ENCODE measurements at places on chromosomes 7 and 10.

DNA sequence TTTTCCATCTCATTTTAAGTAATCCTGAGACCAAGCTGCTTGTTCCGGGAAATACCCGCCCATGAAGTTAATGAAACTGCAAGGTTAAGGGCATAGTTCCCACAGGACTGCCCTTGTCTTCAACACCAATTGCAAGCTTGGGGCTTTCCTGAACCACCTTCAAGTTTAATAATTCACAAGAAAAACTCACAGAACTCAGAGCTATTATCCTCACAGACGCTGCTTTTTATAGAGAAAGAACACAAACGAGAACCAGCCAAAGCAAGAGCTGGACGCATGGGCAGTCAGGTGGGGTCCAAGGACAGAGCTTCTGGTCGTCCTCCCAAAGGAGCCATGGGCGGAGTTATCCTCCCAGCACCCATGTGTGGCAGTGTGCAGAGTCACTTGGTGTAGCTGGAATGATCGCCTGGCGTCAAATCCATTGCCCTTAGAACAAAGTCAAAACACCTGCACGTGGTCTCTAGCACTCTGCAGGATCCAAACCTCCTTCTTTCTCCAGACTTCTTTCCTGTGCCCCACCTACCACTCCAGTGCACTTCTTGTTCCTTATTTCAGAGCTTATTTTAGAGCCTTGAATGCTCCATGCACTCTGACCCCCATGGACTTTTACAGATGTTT, 56.7 kb downstream of the SNX10 start:
- DNase-seq, result no peak

DNA sequence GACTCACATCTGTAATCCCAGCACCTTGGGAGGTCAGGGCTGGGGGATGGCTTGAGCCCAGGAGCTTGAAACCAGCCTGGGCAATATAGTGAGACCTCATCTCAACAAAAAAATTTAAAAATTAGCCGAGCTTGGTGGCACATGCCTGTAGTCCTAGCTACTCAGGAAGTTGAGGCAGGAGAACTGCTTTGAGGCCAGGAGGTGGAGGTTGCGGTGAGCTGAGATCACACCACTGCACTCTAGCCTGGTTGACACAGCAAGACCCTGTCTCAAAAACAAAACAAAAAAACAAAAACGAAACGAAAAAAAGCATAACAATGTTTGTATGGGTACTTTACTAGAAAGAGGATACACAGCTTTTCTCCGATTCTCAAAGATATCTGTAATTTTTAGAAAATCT, 31.8 kb downstream of the WNT16 start:
- DNase-seq, result no peak

DNA sequence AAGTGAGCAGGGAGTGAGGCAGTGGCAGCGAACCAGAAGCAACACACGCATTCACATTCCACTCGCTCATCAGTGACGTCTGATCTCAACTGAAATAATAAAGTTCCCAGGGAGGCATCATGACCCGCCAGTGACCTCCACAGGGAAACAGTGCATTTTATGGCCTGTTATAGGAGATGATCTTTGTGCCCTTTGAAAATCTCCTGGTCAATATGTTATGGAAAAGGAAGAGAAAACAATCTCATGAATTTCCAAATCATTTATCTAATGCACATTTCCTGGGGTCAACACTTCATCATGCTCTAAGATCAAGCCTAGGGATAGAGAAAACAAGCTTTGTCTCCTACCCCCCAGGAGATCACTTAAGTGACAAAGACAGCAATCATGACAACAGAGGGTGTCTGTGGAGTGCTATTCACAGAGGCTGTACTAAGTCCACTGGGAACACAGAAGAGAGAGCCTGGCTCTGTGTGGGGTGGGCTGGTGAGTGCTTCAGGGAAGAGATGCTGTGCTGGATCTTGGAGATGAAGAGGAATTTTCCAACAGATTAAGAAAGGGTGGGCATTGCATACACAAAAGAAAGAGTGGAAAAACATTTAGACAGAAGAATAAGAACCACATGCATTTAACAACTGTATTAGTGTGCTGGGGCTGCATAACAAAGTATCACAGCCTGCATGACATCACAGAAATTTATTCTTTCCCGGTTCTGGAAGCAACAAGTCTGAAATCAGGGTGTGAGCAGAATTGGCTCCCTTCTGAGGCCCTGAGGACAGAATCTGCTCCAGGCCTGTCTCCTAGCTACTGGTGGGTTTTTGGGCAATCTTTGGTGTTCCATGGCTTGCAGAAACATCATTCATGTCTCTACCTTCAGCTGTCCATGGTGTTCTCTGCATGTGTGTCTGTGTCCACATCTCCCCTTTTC, 613.9 kb upstream of the IGFBP3 start:
- DNase-seq, result no peak

GRCh38 chr7:133530682-133531081, 277.8 kb downstream of the EXOC4 start:
- no peak for DNase-seq

DNA sequence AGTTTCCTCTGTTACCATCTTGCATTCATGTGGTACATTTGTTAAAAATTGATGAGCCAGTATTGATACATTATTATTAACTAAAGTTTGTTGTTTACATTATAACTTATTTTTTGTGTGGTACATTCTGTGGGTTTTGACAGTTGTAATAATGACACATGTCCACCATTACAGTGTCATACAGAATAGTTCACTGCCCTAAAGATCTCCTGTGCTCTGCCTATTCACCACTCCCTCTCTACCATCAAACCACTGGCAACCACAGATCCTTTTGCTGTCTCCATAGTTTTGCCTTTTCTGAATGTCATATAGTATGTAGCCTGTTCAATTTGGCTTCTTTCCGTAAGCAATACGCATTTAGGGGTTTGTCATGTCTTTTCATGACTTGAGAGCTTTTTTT, 156.9 kb downstream of the PHF14 start:
- DNase-seq, result no peak

DNA sequence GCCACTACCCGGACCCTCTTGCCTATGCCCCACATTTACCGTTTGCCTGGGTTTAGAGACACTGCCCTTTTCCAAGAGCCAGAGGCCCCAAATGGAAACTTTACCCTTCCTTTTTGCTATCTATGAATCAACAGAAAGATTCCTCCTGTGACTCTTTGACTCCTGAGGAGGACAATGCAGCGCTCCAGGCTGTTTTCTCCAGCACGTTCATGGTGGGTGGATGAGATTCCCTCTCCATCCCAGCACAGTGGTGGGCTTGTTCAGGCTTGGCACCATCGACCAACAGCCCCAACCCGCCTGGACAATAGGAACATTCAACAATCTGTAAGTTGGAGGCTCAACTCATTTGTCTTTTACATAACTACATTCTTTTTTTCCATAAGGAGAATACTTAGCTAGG, 55.9 kb downstream of the DLD start:
- no peak for DNase-seq

DNA sequence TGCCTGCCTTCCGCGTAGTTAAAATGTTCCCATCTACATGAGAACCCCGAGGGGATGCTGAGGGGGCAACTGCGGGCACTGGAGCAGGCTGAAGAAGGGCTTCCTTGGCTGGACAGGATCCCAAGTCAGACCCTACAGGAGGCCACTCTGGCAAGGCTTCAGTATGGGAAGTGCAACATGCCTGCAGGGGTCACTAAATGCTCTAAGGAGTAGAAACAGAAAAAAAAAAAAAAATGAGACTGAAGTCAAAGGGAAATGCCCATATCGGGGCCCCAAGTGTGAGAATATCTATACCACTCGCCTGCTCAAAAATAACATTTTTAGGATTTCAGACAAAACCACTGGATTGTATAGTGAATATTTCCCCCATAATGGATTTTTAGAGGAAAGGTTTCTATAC, 33.5 kb downstream of the FAM204A start:
- no peak for DNase-seq

GRCh38 chr10:102476466-102477141, 25.3 kb upstream of the C10orf95 start:
- DNase-seq, result no peak

DNA sequence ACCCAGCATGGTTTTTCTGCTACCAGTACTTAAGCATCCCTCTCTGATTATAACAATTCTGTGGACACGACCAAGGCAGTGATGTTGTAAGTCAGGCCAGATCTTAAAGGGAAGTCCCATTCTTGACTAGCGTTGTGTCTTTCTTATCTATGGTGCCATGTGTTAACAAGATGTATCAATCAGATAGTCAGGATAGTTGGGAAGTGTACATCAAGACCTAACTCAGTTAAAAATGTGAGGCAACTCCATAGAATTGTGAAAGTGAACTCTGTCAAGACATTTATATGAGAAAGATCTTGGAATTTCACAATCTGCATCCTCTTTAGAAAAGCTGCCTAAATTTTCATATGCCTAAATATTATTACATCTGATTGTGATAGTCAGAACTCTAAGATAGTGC, 341.7 kb upstream of the SEMA3D start:
- DNase-seq, result no peak

GRCh38 chr7:11120675-11121220, 147.1 kb downstream of the PHF14 start:
- DNase-seq, result no peak

DNA sequence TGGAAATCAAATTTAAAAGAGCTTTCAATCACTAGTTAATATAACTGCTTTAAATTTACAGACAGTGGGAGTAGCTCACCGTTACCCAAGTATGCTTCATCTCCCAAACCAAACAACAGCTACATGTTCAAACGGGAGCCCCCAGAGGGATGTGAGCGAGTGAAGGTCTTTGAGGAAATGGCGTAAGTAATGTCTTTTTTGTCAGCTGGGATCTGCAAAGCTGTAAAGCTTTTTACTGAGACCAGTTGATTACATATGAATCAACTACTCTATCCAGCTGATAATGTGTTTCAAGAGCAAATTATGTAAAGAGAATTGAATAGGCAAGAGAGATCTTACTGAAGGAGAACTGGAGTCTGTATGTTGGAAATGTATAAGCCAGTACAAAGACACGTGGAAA, 116.2 kb downstream of the GLCCI1 start:
- DNase-seq, result no peak

GRCh38 chr10:3196958-3197347, 24.4 kb upstream of the PITRM1 start:
- no peak for DNase-seq

DNA sequence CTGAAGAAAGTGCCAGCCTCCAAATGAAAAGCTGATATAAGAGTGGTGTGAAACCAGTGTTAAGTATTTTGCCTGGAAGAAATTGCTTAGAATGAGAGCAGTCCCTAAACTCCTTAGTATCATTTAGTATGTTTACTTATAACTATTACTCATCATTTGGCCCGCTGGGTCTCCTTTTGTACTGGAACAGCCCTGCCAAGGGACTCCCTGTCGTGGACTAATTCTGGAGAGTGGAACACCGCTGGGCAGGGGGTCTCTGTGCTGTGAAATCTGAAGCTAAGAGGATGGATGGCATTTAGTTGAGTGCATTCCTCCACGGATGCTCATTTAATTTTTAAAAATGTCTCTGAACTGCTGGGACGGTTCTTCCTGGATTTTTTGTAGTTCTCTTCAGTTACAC, 889.9 kb upstream of the C7orf33 start:
- DNase-seq, result no peak

- DNase-seq, result no peak
Measured at GRCh38 chr7:156472267-156472666, 168.3 kb upstream of the RNF32 start.

DNA sequence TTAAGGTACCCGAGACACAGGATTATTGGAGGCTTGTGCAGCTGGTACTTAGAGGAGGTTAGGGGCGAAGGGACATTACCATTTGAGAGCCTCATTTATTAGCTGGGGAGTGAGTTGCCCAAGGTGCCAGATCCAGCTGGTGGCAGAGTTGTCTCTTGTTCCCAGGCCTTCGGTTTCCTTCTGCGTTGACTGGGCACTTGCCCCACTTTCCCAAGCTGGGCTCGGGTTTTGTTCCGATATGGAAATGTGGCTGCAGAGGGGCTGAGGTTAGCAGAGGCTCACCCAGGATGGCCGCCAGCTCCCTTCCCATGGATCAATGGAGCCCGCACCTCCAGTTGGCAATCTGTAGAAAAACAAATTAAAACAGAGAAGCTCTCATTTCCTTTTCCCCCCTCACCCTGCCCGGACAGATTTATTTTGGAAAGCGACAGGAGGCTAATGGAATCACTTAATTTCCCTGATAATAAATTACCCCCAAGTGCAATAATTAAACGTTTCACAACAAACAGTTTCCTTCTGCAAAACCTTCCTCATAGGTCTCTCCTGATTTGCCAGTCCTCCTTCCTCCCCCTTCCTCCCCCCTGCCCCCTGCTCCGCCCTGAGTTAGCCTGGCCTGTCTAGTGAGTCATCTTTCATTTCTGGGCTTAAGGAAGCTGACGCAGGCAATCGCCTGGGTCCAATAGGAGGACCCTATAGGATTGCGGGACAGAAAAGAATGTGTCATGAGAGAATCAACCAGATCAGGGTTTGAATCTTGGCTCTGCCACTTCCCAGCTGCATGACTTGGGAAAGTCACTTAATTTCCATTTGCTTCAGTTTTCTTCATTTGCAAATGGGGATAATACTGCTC, 51.7 kb downstream of the ADRA2A start:
- DNase-seq, result no peak
